ENCODE measurements at places on chromosomes 2 and 18.

DNA sequence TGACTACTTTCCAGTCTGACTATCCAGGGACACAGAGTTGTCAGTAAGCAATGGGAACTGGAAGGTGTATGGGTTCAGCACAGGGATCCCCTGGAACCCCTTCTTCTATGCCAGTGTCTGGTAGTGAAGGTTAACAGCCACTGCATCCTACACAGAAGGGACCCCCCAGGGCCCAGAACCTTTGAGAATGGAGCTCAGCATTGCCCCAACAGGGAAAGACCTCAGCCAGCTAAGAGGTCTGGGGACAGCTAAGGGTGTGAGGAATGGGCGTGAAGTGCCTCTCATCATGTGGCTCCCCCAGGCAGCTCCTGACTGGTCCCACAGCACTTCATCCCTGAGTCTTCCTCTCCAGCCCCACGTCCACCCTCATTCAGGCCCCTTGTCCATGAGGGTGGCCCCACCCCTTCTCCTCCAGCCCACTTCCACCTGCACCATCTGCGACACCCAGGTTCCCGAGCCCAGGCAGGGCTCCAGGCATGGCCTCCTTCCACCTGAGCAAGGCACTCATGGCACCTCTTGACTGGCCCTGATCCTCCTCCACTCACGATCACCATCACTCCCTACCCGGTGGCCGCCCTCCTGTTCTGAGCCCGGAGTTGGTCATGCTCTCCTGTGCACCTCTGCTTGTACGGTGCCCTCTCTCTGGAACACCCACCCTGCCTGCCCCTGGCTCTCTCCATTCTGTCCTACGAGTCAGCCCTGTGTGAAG, 77.1 kb downstream of the SFXN5 start:
- no peak for DNase-seq

GRCh38 chr18:32930695-32931301, 158.0 kb upstream of the KLHL14 start:
- peak; percentile 44 for DNase-seq

GRCh38 chr2:2600366-2600765, 269.3 kb upstream of the MYT1L start:
- no peak for DNase-seq

GRCh38 chr2:45399040-45399784, 211.9 kb downstream of the SRBD1 start:
- no peak for DNase-seq

DNA sequence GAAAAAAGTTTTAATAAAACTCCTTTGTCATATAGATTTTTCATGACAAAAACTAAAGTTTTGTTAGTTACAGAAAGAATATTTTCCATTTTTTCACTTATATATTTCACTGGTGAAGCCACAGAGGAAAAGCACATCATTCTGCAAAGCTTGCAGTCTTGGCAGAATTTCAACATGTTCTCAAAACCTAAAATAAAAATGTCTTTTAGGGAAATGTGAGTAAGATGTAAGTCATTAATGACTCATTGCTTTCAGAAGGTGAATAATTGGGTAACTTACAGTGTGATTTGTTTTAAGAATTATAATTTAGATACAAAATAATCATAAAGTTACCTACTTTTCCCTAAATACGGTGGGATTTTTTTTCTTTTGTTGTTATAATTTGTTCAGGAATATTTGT, 43.4 kb upstream of the TNFRSF11A start:
- DNase-seq: peak; percentile 71

DNA sequence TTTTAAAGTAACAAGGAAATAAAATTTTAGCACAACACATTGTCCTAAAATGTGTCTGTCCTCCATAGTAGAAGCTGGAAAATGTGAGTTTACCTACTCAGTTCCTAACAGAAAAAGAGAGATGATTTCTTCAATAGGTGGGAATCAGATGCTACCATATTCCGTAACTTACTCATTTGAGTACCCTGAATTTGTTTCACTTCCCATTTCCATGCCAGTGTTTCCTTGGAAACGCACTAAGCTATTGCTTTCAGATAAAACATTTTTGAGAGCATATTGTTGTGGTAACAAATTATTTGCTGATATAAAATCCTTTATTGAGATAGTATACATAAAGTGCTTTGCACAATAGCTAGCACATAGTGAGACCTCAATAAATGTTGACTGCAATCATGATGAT, 137.5 kb upstream of the BARD1 start:
- DNase-seq: no peak

GRCh38 chr2:121665504-121665903, 16.2 kb upstream of the CLASP1 start:
- no peak for DNase-seq

- peak; percentile 39 for DNase-seq
Measured at GRCh38 chr2:127049927-127050802, 56.8 kb downstream of the BIN1 start.

DNA sequence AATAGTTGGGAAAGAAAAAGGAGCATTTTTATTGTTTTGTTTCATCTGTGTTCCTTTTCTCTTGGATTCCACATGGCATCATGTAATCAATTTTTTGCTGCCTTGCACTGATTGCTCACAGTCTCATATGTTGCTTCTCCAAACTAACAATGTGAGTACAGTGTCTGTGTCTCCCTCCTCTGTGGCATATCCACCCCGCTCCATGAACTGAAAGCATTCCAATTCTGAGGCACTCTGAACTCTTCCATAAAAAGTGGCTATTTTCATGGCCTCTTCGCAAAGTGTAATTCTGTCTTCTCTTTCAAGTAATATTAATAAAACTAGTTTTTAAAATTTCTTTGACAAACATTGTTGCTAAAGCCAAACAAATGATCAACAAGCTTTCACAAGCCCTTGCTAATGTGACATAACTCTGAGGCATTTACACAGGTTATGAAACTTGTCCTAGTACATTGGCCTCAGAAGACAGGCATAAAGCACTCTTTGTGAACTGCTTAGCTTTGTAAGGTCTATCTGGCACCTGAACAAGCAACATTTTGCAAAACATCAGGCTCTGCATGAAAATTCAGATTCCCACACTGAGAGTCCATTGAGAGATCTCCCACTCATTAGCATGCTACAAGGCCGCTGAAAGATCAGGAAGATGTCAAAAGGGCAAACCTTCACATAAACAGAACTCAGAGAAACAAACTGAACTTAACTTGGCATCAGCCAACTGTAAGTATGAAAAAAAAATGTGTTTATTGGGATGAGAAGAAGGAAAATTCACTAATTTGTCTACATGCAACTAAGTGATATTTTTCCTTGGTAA, 33.0 kb downstream of the GPR75 start:
- DNase-seq: peak; percentile 57

DNA sequence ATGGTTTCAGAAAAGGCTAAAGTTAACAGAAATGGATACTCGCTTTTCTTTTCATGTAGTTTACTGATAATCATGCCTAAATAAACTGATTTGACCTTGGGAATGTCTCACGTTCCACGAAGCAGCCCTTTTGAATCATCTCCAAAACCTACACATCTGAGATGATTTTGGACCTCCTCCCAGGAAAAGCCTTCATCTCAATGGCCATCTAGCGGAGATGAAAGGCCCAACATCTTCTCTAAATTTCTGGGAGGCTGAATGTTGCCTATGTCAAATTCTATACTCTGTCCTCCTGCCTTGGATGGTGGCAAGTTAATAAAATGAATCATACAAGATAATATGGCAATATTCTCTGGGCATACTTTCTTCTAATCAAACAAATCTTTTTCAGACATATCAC, 448.5 kb downstream of the ZEB2 start:
- peak; percentile 87 for DNase-seq

GRCh38 chr2:23690421-23691105, 236.4 kb downstream of the ATAD2B start:
- no peak for DNase-seq

- DNase-seq: no peak
Measured at GRCh38 chr18:12751503-12751884, 48.7 kb downstream of the PSMG2 start.

DNA sequence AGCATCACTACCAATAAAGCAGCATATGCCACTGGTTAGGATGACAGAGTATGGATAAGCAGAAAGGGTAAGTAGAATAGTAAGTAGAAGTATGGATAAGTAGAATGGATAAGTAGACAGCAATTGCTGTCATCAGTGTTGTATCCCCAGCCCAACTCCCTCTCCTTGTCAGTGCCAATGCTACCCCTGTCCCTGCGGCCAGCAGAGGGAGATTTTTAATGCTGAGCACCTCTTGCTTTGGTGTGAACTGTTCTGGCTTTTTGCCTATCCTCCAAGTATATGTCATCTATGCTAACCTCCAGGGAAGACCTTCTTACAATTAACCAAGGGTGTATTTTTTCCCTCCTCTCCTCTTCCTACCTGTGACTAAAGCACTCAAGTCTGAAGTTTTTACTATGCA, 136.7 kb upstream of the SPHKAP start:
- no peak for DNase-seq

GRCh38 chr2:25295621-25296020, 46.1 kb downstream of the DNMT3A start:
- DNase-seq: no peak

DNA sequence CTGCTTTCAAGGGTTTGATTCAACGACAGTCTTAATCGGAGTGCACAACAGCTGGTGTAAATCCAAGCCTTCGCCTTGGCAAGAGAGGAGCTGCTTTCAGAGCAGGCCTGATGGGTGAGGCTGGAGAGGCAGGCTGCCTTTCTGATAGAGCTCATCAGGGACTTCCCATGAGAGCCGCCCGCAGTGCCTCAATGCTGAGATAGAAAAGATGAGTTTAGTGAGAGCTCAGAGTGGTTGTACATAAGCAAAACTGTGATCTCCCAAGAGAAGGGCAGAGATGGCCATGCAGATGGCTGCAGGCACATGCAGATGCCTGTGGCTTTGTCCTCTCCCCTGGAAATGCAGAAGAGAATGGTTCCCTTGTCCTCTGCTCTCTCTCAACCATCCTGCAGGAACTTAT, 122.1 kb downstream of the ARL4C start:
- DNase-seq: no peak

GRCh38 chr2:206693399-206694137, 24.6 kb downstream of the DYTN start:
- peak; percentile 47 for DNase-seq

DNA sequence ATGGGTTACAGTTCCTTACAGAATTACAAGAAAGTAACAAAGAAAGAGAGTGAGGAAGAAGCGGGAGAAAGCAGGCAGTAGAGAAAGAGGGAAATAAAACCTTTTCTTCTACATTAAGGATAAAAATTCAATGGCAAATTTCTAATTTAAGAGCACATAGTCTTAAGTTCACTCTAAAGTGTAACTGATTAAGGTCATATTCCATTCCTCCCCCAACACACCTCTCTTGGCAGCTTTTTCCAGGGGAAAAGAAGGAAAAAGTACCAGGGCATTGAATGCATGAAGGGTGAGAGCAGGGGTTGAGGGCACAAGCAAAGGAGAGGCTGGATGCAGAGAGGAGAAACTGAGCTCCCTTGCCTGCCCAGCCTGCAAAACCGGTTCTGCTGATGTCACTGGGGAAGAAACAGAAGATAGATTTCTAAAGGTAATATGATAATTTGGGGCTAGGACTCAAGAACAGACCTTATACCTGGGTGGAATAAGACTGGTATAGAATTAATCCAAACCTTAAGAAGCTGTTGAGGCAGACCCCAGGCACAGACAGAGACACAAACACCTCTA, 4.6 kb downstream of the ACMSD start:
- DNase-seq: no peak

GRCh38 chr18:39260565-39260964, 1695.0 kb upstream of the CELF4 start:
- DNase-seq: no peak

GRCh38 chr2:215866606-215867005, 146.7 kb downstream of the MREG start:
- no peak for DNase-seq

- DNase-seq: peak; percentile 7
Measured at GRCh38 chr2:195238379-195238778, 418.6 kb upstream of the SLC39A10 start.

DNA sequence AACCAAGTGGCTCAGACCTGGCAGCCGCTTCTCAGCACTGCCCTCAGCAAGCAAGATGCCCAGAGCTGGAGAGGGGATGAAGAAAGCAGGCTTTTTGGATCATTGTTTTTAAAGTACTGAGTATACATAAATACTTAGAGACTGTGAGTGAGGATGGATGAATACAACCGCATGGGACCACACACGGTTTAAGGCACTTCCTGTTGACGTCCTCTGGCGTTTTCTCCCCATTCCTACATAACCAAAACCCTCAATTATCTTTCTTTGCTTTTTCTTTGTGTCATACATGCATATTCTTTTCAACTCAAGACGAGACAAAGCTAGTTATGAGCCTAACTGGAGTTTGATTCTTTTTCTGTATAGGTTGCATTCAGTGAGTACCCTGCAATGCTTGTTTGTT, 198.4 kb downstream of the GALR1 start:
- no peak for DNase-seq

GRCh38 chr2:224433442-224433841, 31.5 kb upstream of the FAM124B start:
- no peak for DNase-seq

DNA sequence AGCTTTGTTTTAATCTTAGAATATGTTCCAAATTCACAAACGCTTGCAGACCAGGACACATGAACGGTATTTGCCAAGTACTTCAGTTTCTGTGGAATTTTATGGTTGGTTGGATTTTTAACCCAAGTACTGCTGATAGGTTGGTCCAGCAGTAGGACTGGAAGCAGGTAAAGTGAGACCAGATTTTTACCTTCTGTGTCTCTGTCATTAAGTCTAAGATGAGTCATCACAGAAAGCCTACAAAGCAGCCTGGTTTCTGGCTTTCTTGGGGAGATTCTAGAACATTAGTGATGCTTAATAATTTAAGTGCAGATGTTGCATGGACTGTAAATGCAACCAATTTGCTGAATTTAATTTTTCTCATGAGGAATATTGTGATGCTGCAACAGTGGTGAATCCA, 100.5 kb downstream of the SCG2 start:
- DNase-seq: no peak

DNA sequence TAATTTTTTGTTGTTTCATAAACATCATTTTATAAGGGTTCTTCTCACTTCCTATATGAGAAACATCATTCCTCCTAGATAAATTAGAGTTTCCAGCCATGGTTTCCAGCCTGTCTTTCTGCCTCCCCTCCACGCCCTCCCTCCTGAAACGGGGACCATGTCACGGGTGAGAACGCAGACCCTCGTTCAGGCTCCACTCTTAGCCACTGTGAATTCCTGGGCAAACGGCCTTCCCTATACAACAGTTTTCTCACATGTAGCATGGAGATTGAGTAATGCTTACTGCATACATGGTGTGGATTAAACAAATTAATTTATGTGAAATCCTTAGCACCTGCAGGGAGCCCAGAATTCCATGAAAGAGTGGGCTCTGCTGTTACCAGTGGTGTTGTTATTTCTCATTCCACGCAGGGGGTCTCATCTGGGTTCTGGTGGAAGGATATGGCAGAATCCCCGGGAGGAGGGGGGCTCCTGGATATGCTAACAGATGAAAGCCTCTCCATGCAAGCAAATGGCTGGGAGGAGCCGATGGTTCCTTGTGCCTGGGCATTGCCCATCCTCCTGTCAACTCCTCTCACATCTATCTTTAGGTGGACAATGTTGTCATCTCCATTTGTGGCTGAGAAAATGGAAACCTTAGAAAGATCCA, 54.0 kb upstream of the TWIST2 start:
- no peak for DNase-seq

DNA sequence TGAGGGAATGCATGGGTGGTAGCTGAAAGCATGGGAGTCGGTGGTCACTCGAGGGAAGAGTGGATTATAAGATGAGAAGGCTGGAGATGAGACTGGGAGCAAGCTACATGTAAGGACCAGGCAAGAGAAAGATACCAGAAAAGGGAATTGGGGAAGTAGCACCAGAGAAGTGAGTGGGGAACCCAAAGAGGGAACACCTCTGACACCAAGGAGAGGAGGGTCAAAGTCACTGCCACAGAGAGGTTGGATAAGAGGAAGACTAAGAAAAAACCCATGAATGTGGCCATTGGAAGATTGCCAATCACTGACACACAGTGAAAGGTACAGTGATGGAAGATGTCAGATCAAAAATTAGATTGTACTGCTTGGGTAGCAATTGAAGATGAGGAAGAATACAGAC, 473.9 kb downstream of the BCL11A start:
- no peak for DNase-seq
